ENCODE measurements at places on chromosomes 13 and 19. TPM values are rescaled to one million over a fixed set of nuclear protein-coding genes. Genes with fewer than 3 reads are reported as not detected.
A peak's percentile ranks its signal among the peaks of the same experiment; 100 is the strongest.

DNA sequence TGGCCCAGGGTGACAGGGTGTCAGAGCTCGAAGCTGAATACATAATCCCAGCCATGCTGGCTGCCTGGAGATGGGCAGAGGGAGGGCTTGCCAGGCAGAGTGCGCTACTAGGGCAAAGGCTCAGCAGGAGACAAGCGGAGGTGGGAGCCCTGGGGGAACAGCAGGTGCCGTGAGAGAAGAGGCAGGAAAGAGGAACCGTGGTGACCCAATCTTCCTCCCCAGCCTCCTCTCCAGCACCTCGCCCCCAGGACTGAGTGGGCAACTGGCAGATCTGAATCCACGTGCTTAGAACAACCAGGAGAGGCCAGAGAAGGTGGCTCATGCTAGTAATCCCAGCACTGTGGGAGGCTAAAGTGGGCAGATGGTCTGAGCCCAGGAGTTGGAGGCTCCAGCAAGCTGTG lies 11.0 kb upstream of the CCL25 start:
- no peak for DNase-seq

DNA sequence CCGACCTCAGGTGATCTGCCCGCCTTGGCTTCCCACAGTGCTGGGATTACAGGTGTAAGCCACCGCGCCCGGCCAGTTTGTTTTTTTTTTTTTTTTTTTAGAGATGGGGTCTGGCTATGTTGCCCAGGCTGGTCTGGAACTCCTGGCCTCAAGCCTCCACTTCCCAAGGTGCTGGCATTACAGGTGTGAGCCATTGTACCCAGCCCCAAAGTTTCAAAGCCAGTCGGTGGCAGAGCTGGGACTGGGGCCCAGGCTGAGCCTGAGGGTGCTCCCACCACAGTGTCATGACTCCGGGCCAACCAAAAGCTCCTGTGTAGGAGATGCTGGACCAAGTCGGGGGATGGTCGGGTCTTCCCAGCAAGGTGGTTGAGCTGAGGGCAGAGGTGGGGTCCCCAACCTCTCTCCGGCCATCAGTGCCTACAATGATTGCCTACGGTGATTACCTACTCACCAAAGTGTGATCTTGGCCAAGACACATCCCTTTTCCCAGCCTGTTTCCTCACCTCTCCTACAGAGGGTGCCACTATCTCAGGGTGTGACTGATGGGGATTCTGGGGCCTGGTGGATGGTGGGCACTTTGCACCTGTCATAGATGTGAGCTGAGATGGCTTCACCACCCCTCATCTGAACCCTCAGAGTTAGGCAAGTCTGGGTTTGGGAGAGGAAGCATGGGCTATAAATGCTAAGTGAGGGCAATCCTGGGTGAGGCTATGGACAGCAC lies 5.9 kb upstream of the SAMD1 start:
- no peak for DNase-seq

GRCh38 chr19:37902668-37903067 lies 3.7 kb downstream of the WDR87 start:
- DNase-seq: no peak

DNA sequence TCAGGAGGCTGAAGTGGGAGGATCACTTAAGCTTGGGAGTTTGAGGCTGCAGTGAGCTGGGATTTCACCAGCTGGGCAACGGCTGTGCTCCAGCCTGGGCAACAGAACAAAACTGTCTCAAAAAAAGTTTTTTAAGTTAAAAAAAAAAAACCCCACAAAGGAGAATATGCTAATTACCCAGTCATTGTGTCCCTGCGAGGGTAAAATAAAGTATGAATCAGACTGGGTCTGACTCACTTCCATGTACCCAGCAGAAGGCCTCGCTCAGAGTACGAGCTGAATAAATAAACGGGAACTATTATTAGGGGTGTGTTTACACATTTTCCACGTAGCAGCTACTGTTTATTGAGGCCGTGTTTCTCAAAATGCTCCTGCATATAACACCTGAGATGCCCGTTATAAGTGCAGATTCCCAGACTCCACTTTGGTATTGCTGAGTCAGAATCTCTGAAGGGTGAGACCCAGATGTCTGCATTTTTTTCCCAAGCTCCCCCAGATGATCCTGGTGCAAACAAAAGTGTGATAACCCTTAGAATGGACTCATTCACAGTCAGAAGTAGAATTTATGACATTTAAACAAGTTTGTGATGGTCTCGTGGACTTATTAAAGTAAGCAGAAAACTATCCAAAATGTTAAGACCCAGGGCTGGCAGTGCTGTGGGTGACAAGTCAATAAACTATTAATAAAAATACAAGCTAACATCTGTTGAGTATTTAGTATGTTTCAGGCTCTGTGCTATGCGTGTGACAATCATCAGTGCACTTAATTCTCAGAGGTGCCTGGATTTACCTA lies 28.2 kb downstream of the KCNC3 start:
- no peak for DNase-seq

The KCNK6 gene
- 14.3 TPM for total RNA-seq

DNA sequence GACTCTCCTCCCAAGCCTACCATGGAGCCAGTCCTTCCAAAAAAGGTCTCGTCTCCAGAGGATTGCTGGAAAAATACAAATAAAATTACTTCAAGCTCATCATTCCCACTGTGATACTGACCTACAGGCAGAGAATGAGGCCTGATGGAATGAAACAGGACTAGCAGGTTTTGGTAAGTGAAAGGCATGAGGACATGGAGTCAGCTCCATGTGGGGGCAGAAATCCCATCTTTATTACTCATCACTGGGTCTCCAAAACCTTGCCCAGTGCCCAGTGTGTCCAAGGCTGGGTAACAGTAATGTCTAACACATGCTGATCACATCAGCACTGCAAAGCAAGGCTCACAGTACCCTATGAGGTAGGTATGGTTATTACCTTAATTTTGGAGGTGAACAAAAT lies 235.4 kb downstream of the DNAJC15 start:
- DNase-seq: no peak

- no peak for DNase-seq
Observed at GRCh38 chr13:48334534-48335127, 31.1 kb downstream of the RB1 start.

The FARSA gene
- 51.6 TPM for total RNA-seq

DNA sequence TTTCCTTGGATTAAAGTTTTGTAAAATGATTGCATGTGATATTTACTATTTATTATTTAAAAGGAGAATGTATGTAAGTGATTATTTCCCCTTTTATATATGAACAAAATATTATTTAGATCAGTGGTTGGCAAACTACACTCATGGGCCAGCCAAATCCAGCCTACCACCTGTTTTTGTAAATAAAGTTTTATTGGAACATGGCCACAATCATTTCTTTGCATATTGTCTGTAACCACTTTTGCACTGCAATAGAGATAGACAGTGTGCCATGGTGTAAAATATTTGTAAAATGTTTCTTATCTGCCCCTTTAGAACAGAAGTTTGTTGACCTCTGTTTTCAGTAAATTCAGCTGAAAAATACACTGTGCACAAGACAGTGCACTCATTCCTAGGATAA lies 426.4 kb downstream of the MYO16 start:
- DNase-seq: no peak

The IFNL1 gene
- not detected for total RNA-seq

DNA sequence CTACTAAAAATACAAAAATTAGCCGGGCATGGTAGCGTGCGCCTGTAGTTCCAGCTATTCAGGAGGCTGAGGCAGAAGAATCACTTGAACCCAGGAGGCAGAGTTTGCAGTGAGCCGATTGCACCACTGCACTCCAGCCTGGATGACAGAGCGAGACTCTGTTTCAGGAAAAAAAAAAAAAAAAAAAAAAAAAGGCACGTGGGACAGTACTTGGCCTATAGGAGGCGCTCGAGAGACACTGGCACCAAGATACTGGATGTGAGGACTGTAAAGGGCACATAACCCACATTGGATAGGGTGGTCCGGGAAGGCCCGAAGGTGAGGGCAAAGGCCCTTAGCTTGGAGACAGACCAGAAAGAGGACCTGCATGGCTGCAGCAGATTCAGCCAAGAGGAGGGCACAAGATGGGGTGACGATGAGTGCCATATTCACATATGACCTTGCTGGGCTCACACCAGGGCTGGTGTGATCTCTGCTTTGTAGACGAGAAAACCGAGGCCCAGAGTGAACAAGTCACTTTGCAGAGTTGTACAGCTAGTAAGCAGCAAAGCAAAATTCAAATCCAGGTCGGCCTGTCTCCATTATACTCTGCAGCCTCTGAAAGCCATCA lies 89.4 kb downstream of the DPF1 start:
- DNase-seq: no peak

- DNase-seq: no peak
Observed at GRCh38 chr13:108176685-108177274, 38.6 kb downstream of the LIG4 start.

GRCh38 chr13:102176846-102177245 lies 225.0 kb downstream of the FGF14 start:
- DNase-seq: no peak

The APOC1 gene
- total RNA-seq: 32.3 TPM

DNA sequence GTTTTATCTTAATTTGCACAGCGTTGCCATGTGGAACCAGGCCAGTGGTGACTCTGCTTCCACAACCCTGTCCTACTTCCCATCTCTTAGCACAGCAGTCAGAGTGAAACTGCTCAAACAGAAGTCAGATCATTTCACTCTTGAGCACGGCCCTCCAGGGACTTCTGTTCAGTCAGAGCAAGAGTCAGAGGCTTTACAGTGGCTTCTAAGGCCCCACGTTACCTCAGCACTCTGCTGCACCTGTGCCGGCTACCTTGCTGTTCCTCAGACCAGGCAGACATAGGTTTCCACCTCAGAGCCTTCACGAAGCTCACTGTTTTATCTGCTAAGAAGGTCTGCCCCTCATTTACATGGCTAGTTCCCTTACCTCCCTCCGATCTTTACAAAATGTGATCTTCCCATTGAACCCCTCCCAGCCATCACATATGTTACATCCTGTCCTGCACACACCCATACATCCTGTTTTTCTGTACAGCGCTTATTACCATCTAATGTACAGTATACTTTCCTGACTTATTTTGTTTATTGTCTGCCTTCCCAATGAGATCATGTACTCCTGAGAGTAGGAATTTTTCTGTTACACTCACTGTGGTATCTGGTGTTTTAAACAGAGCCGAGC lies 41.6 kb downstream of the TM9SF2 start:
- DNase-seq: no peak

DNA sequence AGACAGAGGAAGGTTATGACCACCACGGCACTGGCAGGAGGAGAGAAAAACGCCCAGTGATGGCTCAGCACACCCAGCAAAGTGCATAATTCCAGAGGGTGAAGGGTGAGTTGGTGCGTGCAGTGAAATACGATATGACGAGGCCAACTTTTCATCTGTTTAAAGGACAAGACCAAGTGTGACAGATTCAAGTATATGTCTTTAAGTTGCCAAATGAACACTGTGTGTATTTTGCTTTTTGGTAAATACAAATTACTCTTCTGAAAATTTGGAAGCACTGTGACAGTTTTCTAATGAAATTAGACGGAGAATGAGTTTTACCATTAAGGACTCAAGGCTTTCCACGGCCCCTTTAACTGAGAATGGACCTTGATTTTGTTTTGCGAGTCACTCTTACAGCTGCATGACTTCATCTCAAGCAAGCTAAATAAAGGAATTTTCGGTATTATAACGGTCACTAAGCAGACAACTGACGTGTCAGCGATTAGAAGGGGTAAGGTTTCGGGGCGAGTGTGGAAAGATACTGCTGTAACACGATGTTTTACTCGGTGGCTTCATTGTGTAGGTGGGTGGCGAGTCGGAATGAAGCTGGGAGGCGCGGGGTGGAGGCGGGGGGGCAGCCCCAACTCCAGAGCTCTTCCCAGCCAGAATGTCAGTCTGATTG lies 22.8 kb downstream of the COL4A2 start:
- DNase-seq: no peak

- peak; percentile 98 for DNase-seq
Observed at GRCh38 chr19:49808711-49809159, 4.4 kb downstream of the FUZ start.

DNA sequence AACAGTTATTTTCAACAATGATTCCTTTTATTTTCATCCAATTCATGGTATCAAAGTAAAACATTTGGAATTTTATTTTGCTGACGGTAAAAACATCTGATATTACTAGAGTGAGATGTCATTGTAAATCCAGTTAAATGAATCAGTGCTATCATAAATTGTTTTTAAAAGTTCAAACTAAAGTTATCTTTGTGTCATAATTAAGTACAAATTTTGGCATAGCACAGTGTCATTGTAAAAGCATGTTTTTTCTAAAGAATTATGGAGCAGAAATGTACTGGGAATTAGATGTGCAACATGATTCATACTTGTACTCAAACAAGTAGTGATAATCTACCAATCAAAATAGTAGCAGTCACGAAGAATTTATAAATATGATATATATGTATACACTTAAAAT lies 92.8 kb downstream of the FAM216B start:
- DNase-seq: no peak

Data from mesenteric fat pad (tissue), 1 donor.